Mammary microvascular endothelial cell (primary cell): ENCODE measurements at places on chromosomes 11 and 22. TPM values are rescaled to one million over a fixed set of nuclear protein-coding genes. Genes with fewer than 3 reads are reported as not detected.

The ROBO3 gene
- total RNA-seq = 4.3 and 8.1 TPM in 2 replicates

The MYOD1 gene
- total RNA-seq = not detected in 2 replicates

The SART1 gene
- 32.7 and 43.3 TPM in 2 replicates for total RNA-seq

The TCN2 gene
- total RNA-seq = 56.9 and 74.3 TPM in 2 replicates

The NAGA gene
- total RNA-seq = 57.2 and 64.5 TPM in 2 replicates

The SLC22A12 gene
- total RNA-seq = not detected in 2 replicates

The PGA4 gene
- total RNA-seq = not detected in 2 replicates

The KREMEN1 gene
- 0.44 and 0.67 TPM in 2 replicates for total RNA-seq

The AKIP1 gene
- total RNA-seq = 37.6 and 52.3 TPM in 2 replicates

The CALCA gene
- total RNA-seq = not detected in 2 replicates

The OR2AT4 gene
- total RNA-seq = not detected in 2 replicates

The SNX32 gene
- not detected in 2 replicates for total RNA-seq

The APOBEC3B gene
- total RNA-seq = 19.7 and 25.1 TPM in 2 replicates

The MEI1 gene
- total RNA-seq = 0.54 and 2.2 TPM in 2 replicates

The CHADL gene
- total RNA-seq = 3.1 and 3.8 TPM in 2 replicates

The RIMBP3C gene
- 0.05 TPM in 1 of 2 replicates, not detected in the other for total RNA-seq

The OVCH2 gene
- total RNA-seq = not detected in 2 replicates

The SLN gene
- total RNA-seq = not detected in 2 replicates

The PNPLA5 gene
- total RNA-seq = not detected in 2 replicates

The TMEM191B gene
- total RNA-seq = 1.0 TPM in 1 of 2 replicates, not detected in the other

The POTEH gene
- not detected in 2 replicates for total RNA-seq

The TSPAN18 gene
- 24.3 and 29.4 TPM in 2 replicates for total RNA-seq
